ENCODE measurements at places on chromosomes 7 and 10. TPM values are rescaled to one million over a fixed set of nuclear protein-coding genes. Genes with fewer than 3 reads are reported as not detected.

DNA sequence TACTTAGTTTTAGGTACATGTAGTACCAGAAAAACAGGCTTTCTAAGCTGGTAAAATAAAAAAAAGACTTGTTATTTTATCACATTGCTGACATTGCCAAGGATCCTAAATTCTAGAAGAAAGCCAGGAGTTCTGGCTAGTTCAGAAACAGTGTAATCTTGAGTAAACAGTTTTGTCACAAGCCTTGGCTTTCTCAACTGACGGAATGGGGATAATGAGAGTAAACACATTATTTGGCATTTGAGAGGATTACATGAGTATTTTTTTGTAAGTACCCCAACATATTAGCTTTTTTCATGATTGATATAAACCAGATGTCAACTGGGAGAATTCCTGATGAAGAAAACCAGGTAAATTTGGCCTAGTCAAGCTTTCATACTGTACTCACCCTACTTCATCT, 269.8 kb downstream of the SORCS1 start:
- no peaks in the 10 kb centered on the region for H3K4me1 ChIP-seq
- H3K27me3 ChIP-seq: no peaks in the 10 kb centered on the region
- no peak for DNase-seq
- no peak overlapping the region for H3K4me3 ChIP-seq

DNA sequence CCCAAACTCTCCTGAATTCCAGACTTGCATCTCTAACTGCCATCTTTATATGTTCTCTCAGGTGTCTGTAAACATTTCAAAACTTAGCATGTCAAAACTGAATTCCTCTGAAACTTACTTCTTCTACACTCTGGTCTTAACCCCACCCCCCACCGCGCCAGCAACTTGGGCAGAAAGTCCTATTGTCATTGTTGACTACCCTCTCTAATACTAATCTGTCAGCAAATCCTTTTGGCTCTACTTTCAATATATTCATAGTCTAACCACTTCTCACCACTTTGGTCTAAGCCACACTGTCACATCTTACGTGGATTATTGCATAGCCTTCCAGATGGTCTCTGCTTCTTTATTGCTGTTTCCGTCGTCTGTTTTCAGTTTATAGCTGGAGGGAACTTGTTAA, 86.6 kb downstream of the AHCYL2 start:
- H3K36me3 ChIP-seq: no peaks in the 10 kb centered on the region
- H3K27me3 ChIP-seq: no peaks in the 10 kb centered on the region
- no peak for DNase-seq
- no peak overlapping the region for H3K4me3 ChIP-seq

Gene LIPF
- not detected for total RNA-seq

- peaks cover 80% of the 10 kb centered on the region for H3K36me3 ChIP-seq
- no peak for DNase-seq
- H3K27me3 ChIP-seq: no peaks in the 10 kb centered on the region
- H3K4me3 ChIP-seq: no peak overlapping the region
Measured at GRCh38 chr7:129741743-129742213, 130.3 kb downstream of the NRF1 start.

DNA sequence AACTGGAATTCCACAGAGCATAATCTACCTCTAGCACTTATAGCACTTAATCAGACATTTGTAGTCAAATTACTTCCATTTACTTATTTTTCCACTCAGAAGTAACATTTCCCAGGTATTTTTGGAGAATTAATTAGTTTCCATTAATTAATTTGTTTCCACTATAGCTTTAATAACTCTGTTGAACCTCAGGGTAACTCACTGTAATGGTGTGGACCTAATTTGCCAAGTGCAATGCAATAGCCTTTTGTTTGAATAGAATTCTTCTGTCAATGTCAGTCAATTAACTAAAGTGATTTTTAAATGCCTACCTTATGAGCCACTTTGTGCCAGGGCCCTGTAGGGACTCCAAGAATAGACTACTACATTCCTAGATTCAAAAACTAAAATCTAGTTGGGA, 115.4 kb downstream of the CSTF2T start:
- H3K4me3 ChIP-seq: no peak overlapping the region
- H3K36me3 ChIP-seq: no peaks in the 10 kb centered on the region
- H3K4me1 ChIP-seq: no peaks in the 10 kb centered on the region
- H3K27me3 ChIP-seq: no peaks in the 10 kb centered on the region
- no peak overlapping the region for H3K27ac ChIP-seq
- DNase-seq: no peak

- peaks cover 2% of the 10 kb centered on the region for H3K36me3 ChIP-seq
- H3K4me1 ChIP-seq: peaks cover 29% of the 10 kb centered on the region
- DNase-seq: no peak
- H3K27me3 ChIP-seq: no peaks in the 10 kb centered on the region
- H3K27ac ChIP-seq: peak overlapping the region; percentile 80
Measured at GRCh38 chr10:80453056-80453841, 861 bp upstream of the TSPAN14 start.

GRCh38 chr10:61896854-61897661, 4.4 kb upstream of the ARID5B start:
- DNase-seq: peak; percentile 92
- H3K36me3 ChIP-seq: no peaks in the 10 kb centered on the region
- H3K27ac ChIP-seq: no peak overlapping the region
- H3K27me3 ChIP-seq: no peaks in the 10 kb centered on the region
- H3K4me1 ChIP-seq: peaks cover 38% of the 10 kb centered on the region
- H3K4me3 ChIP-seq: peak overlapping the region; percentile 48

DNA sequence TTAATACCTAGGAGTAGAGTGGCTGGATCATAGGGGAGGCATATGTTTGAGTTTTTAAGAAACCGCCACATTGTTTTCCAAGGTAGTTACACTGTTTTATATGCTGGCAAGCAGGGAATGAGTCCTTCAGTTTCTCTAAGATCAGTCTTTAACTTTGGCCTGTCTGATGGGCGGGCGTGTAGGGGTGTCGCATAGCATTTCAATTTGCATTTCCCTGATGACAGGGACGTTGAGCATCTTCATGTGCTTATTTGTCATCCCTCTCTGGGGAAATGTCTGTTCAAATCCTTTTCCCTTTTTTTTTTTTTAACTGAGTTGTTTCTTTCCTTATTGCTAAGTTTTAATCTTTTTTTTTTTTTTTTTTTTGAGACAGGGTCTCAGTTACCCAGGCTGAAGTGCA, 9.8 kb downstream of the MTG1 start:
- no peaks in the 10 kb centered on the region for H3K27me3 ChIP-seq
- peaks cover 11% of the 10 kb centered on the region for H3K4me1 ChIP-seq
- no peak for DNase-seq
- H3K4me3 ChIP-seq: no peak overlapping the region
- peaks cover 45% of the 10 kb centered on the region for H3K36me3 ChIP-seq

GRCh38 chr10:128573281-128573845, 447.1 kb upstream of the MKI67 start:
- H3K4me1 ChIP-seq: no peaks in the 10 kb centered on the region
- no peaks in the 10 kb centered on the region for H3K27me3 ChIP-seq
- H3K27ac ChIP-seq: no peak overlapping the region
- DNase-seq: no peak
- no peaks in the 10 kb centered on the region for H3K36me3 ChIP-seq

- H3K36me3 ChIP-seq: no peaks in the 10 kb centered on the region
- no peak for DNase-seq
- H3K27me3 ChIP-seq: no peaks in the 10 kb centered on the region
- no peaks in the 10 kb centered on the region for H3K4me1 ChIP-seq
- H3K27ac ChIP-seq: no peak overlapping the region
- no peak overlapping the region for H3K4me3 ChIP-seq
Measured at GRCh38 chr10:60422809-60423208, 33.1 kb upstream of the ANK3 start.

DNA sequence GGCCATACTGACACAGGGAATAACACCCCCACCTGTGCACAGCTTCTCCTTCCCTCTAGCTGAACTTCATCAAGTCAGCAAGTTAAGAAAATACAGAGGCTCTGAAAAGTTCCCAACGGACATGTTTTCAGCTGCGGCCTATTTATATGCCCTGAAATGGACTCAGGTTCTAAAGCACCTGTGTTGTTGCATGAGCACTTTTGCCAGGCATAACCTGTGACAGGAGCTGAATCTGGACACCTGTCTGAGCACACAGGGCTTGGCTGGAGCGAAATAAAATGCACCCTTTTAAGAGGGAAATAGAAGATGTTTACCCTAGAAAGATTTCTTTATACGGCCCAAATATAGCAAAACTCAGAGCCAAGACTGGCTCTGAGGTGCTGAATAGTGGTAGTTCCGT, 46.7 kb downstream of the COBL start:
- no peak overlapping the region for H3K27ac ChIP-seq
- no peaks in the 10 kb centered on the region for H3K27me3 ChIP-seq
- H3K4me1 ChIP-seq: no peaks in the 10 kb centered on the region
- no peak for DNase-seq
- H3K36me3 ChIP-seq: no peaks in the 10 kb centered on the region

DNA sequence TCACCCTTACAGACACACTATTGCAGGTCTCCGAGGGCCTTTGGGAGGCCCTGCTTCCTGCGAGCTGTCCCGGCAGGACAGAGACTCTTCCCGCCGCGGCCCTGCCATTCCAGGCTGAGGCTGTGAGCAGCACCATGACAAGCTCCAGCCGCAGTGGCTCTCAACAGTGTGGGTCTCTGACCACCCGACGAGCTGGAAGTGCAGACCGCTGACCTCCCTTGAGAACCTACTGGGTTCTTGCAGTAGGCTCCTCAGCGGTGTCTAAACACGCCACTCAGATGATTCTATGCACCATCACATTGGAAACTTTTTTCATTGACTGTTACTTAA, 303.4 kb downstream of the WDR37 start:
- no peak overlapping the region for H3K27ac ChIP-seq
- DNase-seq: no peak
- no peak overlapping the region for H3K4me3 ChIP-seq
- H3K36me3 ChIP-seq: no peaks in the 10 kb centered on the region
- peaks cover 2% of the 10 kb centered on the region for H3K27me3 ChIP-seq

GRCh38 chr10:114326795-114327194, 77.5 kb downstream of the AFAP1L2 start:
- no peak overlapping the region for H3K27ac ChIP-seq
- H3K36me3 ChIP-seq: no peaks in the 10 kb centered on the region
- no peak overlapping the region for H3K4me3 ChIP-seq
- no peaks in the 10 kb centered on the region for H3K27me3 ChIP-seq

- H3K27ac ChIP-seq: no peak overlapping the region
- no peaks in the 10 kb centered on the region for H3K36me3 ChIP-seq
- no peaks in the 10 kb centered on the region for H3K27me3 ChIP-seq
- no peak overlapping the region for H3K4me3 ChIP-seq
- H3K4me1 ChIP-seq: no peaks in the 10 kb centered on the region
- DNase-seq: no peak
Measured at GRCh38 chr7:155168597-155169480, 98.7 kb downstream of the HTR5A start.

DNA sequence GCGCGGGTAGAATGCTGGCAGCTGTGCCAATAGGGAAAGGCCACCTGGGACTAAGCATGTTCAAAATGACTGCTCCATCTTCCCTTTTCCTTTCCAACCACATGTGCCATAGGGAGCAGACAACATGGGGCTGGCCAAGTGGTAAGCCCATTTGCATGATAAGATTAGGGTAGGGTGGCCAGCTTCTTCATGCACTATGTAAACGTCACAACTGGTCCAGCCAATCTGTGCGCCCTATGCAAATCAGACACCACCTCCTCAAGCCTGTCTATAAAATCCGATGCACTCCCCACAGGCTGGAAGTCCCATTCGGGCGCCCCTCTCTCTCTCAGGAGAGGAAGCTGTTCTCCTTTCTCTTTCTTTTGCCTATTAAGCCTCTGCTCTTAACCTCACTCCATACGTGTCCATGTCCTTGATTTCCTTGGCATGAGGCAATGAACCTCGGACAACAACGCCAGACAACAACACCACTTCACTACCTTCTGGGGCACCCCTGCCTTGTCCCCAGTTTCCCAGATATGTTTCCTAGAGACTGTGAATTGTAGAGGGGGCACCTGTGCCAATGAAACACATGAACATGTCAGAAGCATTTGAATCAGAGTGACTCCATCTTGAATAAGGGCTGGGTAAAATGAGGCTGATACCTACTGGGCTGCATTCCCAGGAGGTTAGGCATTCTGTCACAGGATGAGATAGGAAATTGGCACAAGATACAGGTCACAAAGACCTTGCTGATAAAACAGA, 19.1 kb upstream of the EXOC6 start:
- no peaks in the 10 kb centered on the region for H3K36me3 ChIP-seq
- H3K4me3 ChIP-seq: no peak overlapping the region
- peaks cover 3% of the 10 kb centered on the region for H3K4me1 ChIP-seq

Gene EBF3
- not detected for total RNA-seq

- no peaks in the 10 kb centered on the region for H3K36me3 ChIP-seq
- no peak overlapping the region for H3K27ac ChIP-seq
- no peak overlapping the region for H3K4me3 ChIP-seq
- no peak for DNase-seq
- H3K27me3 ChIP-seq: no peaks in the 10 kb centered on the region
- H3K4me1 ChIP-seq: no peaks in the 10 kb centered on the region
Measured at GRCh38 chr7:157928171-157928794, 591.5 kb downstream of the DNAJB6 start.

- no peak overlapping the region for H3K27ac ChIP-seq
- no peak overlapping the region for H3K4me3 ChIP-seq
- H3K36me3 ChIP-seq: no peaks in the 10 kb centered on the region
- no peaks in the 10 kb centered on the region for H3K27me3 ChIP-seq
- no peaks in the 10 kb centered on the region for H3K4me1 ChIP-seq
Measured at GRCh38 chr7:51006483-51007235, 224.0 kb upstream of the GRB10 start.

Gene HOGA1
- not detected for total RNA-seq

Gene STRA8
- not detected for total RNA-seq

Gene ERVW-1
- not detected for total RNA-seq

Gene LIPN
- 0.44 TPM for total RNA-seq

- H3K36me3 ChIP-seq: no peaks in the 10 kb centered on the region
- H3K4me3 ChIP-seq: no peak overlapping the region
- H3K27me3 ChIP-seq: no peaks in the 10 kb centered on the region
- no peaks in the 10 kb centered on the region for H3K4me1 ChIP-seq
- no peak overlapping the region for H3K27ac ChIP-seq
Measured at GRCh38 chr10:49651039-49651835, 28.2 kb upstream of the C10orf53 start.

Gene PLXNA4
- 0.27 TPM for total RNA-seq

DNA sequence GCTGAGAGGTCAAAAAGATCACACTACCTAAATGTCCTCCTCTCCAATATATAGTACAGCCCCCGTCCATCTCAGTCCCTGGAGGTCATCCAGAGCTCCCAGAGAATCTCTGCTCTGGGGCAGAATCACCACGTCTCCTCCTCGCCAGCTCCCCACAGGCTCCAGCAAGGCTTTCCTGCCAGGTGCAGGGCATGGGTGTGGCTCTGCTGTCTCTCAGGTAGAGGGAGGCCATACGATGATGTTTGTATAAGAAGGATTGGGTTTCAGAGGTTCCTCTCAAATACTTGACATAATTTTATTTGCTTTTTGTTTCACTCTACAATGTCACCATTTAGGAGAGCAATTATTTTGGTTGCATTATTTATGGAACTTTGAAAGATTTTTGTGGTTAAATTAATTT, 98.3 kb upstream of the PRSS58 start:
- H3K27ac ChIP-seq: no peak overlapping the region
- no peak overlapping the region for H3K4me3 ChIP-seq
- H3K36me3 ChIP-seq: no peaks in the 10 kb centered on the region
- peaks cover 5% of the 10 kb centered on the region for H3K4me1 ChIP-seq
- peaks cover 2% of the 10 kb centered on the region for H3K27me3 ChIP-seq

Gene PHTF2
- 77.9 TPM for total RNA-seq
